ENCODE measurements at places on chromosomes 11 and 22.

GRCh38 chr11:104556606-104557301, 341.5 kb downstream of the CASP12 start:
- no peak for DNase-seq

DNA sequence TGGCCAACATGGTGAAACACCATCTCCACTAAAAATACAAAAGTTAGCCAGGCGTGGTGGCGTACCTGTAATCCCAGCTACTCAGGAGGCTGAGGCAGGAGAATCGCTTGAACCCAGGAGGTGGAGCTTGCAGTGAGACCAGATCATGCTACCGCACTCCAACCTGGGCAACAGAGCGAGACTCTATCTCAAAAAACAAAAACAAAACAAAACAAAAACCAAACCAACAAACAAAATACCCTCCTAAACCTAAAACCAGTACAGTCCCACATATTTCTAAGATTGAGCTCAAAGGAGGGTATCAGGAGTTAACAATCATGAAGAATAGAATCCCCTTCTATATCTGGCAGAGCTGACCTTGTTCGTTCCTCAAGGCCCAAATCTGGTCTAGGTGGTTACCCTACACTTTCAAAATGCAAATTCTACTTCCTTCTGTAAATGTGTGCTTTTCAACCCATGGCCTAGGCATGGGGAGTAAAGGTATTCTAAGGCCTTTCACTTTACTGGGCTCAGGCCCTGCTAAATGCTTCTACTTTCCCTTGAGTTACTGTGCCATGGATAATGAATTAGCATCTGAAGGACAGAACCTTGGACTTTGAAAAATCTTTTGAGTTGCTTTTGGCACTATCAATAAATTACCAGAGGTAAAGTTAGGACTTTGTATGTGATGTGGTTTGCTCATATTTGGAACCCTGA, 10.4 kb upstream of the PPP2R1B start:
- no peak for DNase-seq

- peak; percentile 72 for DNase-seq
Observed at GRCh38 chr11:76721755-76722677, 51.5 kb upstream of the LRRC32 start.

GRCh38 chr11:128893578-128894285, 2.6 kb downstream of the KCNJ5 start:
- no peak for DNase-seq

- DNase-seq = no peak
Observed at GRCh38 chr11:22169833-22170232, 23.1 kb upstream of the ANO5 start.

GRCh38 chr11:133711545-133711944, 133.8 kb downstream of the SPATA19 start:
- no peak for DNase-seq

DNA sequence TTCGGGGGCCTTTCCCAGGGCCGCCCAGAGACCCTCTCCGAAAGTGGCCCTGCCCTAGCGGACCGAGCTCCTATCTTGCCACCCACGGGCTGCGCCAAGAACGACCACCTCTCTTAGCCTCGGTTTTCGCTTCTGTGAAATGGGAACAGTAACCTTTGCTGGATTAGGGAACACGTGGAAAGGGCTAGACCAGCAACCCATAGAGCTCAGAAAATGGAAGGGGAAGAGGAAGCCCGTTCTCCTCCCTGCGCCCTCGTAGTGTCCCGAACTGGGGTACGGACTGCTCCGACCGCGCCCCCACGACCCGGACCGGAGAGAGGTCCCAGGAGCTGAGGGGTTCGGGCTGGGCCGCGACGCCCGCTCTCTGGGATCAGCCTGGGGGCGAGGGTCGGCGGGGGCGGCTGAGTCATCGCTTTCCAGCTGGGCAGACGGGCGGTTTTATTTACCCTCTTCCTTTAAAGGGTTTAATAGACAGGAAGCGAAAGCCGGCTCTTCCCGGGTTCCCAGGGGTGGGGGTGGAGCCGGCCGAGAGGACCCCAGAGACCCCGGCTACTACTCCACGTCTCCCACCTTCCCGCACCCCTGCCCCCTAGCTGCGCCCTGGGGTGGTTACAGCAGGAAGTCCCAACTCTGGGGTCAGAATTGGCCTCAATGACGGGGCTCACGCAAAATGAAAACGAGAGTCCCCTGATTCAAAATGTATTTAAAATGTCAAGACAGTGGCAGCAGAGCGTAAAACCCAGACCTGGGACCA, 907 bp upstream of the PHLDA2 start:
- DNase-seq = no peak
